ENCODE measurements at places on chromosomes 11 and 22.

DNA sequence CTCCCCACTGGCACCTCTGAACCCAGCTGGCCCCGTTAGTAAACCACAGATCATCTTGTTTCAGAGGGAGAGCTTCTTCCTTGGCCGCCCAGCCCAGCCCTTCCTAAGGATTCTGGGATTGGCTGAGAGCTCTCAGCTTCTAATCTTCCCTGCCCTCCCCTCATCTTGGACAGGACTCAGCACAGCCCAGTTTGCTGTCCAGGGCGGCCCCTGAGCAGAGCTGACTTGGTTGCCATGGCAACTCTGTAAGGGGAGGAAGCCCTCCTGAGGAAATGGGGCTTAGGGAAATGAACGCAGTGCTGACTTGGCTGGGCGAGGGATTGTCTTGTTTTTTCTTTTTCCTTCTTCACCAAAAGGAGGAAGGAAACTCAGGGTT is 4.6 kb downstream of the APOL4 start:
- no peak for DNase-seq

DNA sequence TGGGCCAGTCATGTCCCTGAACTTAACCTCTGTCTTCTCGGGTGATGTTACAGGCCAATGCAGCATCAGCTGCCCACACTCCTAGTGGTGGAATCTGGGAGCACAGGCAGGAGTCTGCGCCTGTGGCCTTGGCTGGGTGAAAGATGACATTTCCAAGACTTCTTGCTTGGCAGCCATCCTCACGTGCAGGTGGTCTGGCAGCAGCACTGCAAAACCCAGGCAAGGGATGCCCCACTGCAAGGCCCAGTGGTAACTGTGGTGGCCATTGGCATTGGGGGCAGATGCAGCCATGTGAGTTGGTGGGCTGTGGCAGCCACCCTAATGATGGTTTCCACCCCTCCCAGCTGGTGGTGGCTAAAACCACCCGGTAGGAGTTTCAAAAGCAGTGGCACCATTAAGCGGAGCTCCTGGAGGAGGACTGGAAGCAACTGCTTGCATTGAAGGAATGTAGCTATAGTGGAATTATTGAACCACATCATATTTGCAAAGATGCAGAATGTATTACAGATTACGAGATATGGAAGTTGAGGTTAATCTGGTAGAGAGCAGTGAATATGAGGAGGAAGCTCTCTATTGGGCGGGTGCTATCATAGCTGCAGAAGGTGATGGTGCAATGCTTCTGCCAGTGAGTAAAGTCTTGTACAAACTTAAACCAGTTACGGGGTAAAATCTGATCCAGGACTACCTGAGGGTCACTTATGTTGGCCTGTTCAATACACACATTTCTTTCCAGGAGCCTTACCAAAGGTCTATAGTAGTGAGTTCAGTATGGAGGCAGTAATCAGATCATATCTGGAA is 120.7 kb upstream of the TOP3B start:
- DNase-seq: no peak

DNA sequence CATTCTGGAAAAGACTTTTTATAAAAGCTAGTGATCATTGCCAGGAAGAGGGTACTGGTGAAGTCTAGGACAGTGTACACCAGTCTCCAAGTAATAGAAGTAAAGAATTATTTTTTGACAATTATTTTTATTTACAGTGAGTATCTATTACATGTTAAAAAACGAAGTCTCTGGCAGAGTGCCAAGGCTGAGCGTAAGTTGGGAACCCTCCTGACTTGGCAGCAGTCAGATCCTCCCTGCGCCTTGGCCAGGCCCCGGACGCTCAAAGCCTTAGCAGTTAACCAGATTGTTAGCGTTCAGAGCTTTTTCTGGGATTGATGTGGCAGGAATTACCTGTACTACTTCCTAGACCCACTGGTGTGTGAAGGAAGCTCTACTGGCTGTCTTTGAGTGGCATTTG is 38.1 kb upstream of the CTTN start:
- no peak for DNase-seq

DNA sequence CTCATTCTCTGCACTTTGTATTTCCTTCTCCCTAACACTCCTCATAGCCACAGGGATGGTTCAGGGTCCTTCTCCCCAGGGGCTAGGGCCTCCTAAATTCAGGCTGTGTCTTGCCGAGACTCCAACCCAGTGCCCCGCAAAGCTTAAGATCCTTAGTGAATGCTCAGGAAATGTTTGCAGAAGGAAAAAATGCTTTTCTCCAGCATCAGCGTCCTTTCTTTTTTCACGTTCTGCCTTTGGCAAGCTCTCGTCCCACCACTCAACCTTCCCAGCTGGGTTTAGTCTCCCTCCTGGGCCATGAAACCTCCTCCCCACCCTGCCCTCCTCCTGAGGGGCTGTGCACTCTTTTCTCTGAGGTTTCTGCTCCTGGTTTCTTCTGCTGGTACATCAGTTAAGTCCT is 503.8 kb upstream of the B3GAT1 start:
- no peak for DNase-seq

DNA sequence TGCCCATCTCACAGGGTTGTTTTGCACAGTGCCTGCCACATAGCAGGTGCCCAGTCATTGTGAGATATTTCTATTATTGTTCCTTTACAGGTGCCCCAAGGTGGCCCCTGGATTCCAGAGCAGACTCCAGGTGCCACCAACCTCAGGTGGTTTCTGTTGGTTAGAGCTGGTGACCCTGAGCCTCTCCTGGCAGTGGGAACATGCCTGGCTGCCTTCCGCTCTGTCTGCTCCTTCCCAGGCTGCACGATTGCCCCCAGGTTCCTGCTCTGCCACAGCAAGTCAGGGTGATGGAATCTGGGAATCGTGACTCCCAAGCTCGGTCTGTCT is 12.6 kb upstream of the OMP start:
- DNase-seq: no peak

- DNase-seq: no peak
Observed at GRCh38 chr11:6084587-6084986, 22.9 kb upstream of the OR56B4 start.

- no peak for DNase-seq
Observed at GRCh38 chr11:1303973-1304372, 5.5 kb downstream of the TOLLIP start.

DNA sequence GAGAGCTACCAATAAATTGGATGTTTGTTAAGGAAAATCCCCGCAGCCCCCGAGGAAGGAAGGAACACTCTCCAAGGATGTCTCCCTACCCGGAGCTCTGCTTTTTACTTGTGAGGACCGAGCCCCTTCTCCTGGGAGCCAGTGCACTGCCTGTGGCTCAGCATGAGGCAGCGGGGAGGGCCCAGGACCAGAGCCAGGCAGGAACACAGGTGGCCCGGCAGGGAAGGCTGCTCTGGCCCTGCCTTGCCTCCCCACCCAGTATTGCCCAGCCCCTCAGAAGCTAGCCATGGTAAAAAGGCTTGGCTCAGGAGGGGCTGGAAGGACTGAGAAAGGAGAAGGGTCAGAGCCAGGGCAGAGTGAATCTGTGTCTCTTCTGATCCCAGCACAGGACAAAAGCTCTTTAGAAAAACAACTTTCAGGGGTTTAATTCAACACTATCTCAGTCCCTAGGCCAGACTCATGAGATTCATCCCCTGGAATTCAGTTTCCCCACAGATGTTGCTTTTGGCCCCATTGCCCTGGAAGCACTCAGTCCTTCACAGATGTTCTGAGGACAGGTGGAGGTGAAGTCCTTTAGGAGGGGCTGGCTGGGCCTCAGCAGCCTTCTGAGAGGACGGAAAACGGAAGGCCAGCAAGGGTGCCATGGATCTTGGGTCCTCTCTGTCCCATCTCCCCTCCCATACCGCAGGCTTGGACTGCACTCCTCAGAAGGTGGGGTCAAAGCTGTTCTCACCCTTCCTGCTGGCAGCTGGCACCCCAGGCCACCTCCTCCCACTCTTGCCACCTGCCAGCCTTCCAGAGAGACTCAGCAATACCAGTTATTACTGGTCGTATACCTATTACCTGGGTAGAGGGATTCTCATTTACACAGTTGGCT is 318.9 kb downstream of the NTM start:
- no peak for DNase-seq

GRCh38 chr11:11336664-11337063 is 16.4 kb downstream of the CSNK2A3 start:
- DNase-seq: no peak

DNA sequence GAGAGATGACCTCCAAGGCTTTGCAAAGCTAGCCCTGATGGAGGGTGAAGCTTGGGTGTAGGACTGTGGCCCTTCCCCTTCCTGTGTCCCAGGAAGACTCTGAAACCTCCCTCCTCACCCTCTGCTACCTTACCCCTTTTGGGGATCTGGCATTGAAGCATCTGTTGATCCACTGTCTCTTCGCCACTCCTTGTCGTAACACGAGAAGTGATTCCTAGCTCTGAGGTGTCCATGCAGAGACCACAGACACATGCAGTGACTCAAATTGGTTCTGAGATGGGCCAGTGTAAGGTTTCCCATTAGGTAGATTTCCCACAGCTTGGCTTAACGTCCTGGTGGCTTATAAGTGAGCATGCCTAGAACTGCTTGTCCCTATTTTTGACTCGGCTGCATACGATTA is 101.4 kb downstream of the ZBTB16 start:
- DNase-seq: no peak

GRCh38 chr22:46661221-46661851 is 41.1 kb downstream of the GRAMD4 start:
- DNase-seq: no peak

DNA sequence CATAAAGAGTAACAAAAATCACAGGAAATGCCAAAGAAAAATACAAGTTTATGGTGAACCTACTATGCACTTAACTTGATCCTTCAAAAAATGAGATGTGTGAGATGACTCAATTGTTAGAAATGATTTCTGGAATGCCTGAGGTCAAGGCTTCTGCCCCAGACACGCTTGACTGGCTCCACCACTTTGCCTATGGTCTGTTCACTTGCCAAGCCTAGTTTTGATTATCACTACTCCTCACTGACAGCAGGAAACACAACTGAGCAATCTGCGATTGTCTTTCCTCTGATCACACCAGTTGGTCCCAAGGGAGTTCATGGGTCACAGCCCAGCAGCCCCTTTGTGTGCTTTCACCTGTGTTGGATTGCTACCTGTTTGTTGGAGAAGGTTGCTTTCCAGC is 20.6 kb upstream of the PRDM10 start:
- DNase-seq: no peak

GRCh38 chr11:59207988-59208451 is 4.7 kb downstream of the MPEG1 start:
- no peak for DNase-seq

- no peak for DNase-seq
Observed at GRCh38 chr11:73344191-73344607, 32.0 kb upstream of the RELT start.

DNA sequence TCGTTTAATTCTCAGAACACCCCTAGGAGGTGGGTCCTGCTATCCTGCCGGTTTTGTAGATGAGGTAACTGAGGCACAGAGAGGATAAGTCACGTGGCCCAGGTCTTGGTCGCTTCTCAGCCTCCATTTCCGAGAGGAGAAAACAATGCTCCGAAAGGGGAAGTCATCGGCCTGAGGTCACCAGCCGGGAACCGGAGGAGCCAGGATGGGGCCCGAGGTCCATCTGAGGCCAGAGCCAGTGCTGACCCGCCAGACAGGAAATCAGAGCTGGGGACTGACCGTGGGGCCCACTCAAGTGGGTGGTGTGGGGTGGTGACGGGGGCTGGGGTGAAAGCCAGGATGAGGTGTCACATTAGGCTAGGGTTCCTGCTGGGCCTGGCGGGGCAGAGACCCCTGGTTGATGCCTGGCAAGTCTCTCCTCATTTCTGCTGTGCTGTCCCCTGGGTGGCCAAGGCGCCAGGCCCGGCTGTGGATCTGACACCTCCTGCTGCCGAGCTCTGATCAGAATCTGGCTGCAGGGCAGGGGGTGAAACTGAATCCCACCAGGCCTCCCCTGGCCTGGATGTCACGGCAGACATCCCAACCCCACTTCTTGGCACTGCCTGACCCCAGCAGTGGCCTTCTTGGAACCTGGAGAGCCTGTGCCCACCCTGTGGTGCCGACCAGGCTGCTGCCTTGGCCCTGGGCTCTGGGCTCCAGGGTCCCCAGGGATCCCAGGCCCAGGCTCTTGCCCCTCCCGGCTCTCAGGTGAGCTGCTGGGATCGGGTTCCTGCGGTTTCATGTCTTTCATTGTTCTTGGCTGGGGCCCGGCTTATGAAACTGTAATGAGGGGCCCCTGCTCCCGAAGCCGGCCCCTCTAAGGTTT is 12.0 kb downstream of the TRIOBP start:
- no peak for DNase-seq

DNA sequence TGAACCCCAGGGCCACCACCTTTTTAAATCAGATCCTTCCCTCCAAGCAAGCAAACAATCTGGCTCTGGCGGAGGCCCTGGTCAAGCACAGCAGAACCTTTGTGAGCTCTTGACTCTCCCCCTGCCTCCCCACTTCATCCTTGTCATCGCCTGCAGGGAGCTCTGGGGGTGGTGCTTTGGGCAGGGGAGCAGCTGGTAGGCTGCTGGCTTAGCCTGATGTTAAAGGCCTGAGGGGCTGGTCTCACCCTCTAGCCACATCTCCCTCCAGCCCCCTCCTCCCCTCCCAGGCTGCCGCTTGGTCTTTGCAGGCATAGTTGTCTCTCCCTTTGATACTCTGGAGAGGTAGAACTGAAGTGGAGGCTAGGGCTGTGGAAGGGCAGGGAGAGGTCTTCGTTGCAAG is 50.9 kb downstream of the THAP12 start:
- DNase-seq: no peak

DNA sequence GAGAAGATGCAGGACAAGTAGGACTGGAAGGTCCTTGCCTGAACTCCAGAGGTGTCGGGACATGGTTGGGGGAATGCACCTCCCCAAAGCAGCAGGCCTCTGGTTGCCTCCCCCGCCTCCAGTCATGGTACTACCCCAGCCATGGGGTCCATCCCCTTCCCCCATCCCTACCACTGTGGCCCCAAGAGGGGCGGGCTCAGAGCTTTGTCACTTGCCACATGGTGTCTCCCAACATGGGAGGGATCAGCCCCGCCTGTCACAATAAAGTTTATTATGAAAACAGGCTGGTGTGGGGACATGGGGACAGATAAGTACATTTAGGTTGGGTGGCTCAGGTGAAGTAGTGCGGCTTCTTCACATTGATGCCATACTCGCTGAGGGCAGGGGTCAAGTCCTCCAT is 1.4 kb downstream of the TAF10 start:
- DNase-seq: no peak

DNA sequence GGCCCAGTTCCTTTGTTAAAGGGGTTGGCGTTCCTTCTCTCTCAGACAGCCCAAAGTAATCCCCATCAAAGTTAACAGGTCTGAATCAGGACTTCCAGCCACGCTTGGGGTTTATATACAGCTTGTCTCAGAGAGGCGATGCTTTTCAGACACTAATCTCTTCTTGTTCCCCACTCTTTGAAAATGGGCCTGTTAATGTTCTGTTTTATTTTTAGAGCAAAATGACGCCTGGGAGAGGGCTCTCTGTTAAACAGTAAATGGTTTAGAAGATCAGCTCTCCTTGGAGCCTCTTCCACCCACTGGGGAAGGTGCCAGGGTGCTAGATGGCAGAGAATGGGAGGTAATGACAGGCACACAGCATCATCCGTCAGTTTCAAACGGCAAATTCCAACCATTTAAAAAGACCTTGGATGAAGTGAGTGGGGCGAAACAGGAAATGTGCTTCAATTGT is 235.9 kb upstream of the NARS2 start:
- no peak for DNase-seq

GRCh38 chr11:118088531-118088930 is 1.8 kb upstream of the SMIM35 start:
- DNase-seq: no peak

Data from activated naive CD8-positive, alpha-beta T cell treated with anti-CD3 and anti-CD28 coated beads, Interleukin-2, amount 50 U/mL, for 16 hours (primary cell).